Activated CD8-positive, alpha-beta memory T cell treated with anti-CD3 and anti-CD28 coated beads, Interleukin-2, amount 50 U/mL, for 48 hours (primary cell): ENCODE measurements at places on chromosomes 7 and 10.
A peak's percentile ranks its signal among the peaks of the same experiment; 100 is the strongest.

DNA sequence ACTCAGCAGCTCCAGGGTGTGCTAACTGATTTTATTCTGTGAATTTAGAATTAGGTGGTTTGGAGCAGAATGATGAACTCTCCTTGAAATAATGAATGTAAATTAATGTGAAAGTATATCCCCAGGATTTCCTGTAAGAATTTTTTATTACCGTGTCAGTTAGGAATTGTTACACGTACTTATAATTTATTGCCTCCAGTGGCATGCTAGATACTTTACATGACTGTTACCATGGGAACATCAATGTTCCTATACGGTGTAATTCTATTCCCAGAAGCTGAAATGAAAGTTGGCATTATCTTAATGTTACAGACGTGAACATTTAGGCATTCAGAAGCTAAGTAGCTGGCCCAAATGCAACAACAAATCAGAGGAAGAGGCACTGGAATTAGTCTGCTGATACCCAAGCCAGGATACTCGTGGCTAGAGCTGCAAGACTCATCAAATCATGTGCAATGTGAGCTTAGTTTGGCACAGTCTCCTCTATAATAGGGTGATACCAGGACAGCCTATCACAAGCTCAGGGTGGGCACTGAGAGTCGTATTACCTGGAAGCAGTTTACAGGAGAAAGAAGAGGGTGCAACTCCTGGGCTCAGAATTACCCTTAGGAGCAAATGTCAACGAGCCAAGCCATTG, 30.0 kb upstream of the PRKAR2B start:
- no peak for DNase-seq

GRCh38 chr10:104260775-104261115, 6.1 kb downstream of the GSTO1 start:
- no peak for DNase-seq

GRCh38 chr7:95602421-95602820, 6.1 kb upstream of the PDK4 start:
- no peak for DNase-seq

DNA sequence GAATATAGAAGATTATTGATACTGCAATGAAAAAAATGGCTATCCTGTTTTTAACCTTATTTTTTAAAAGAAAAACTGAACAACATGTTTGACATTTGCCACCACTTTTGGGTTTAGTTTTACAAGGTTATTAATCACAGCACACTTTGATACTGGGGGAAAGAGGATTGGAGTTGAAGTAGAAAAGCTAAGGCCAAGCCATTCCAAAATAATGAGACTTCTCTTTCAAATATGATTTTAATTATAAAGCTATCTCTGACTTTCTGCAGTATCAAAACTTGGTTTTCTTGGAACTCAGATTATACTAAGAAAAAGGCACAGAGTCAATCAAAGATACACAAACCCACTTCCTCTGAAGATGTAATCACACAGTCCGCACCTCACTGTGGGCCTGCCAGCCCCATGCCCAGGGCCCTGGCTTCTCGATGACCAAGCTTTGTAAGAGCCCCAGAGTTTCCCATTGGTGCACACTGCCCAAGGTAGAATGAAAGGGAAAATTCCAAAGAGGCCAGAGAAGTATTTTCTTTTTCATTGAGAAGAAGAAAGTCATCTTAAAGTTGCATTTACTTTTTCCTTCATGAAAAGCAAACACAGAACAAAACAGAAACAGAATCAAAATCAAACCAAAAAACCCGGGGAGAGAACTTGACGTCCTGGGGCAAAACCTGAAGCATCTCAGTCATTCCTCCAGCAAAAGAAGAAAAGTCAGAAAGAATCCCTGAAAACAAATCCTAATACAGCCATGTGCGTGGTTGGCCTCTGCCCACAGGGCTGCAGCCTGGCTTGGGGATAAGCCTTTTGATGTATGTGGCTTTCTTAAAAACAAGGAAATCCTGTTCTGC, 187.7 kb upstream of the KLF6 start:
- DNase-seq: no peak

GRCh38 chr7:20529260-20529659, 86.2 kb upstream of the ABCB5 start:
- no peak for DNase-seq

DNA sequence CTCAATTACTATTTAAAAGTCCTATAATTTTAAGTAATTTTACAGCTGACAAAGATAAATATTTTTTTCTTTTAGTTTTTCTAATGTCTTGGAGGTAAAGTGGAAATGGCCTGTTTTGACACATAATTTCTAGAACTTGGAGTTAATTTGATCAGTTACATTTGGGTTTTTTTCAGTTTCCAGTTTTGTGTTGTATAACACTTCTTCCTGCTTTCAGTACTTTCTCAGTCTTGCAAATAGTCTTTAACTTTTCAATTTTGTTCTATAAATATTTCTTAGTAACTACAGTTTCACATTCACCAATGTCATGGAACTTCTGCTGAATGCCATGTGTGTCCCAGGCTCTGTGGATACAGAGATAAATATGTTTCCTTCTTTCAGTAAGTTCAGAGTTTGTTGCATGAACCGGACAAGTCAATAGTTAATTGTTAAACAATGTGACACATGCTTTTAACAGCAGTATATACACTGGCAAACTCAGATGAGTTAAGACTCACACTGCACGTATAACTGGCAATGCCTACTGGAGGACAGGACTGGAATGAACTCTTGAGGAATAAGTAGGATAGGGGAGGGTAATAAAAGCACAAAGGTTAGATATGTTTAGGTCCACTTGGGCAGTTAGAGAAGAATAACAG, 4.6 kb downstream of the SHOC2 start:
- no peak for DNase-seq

DNA sequence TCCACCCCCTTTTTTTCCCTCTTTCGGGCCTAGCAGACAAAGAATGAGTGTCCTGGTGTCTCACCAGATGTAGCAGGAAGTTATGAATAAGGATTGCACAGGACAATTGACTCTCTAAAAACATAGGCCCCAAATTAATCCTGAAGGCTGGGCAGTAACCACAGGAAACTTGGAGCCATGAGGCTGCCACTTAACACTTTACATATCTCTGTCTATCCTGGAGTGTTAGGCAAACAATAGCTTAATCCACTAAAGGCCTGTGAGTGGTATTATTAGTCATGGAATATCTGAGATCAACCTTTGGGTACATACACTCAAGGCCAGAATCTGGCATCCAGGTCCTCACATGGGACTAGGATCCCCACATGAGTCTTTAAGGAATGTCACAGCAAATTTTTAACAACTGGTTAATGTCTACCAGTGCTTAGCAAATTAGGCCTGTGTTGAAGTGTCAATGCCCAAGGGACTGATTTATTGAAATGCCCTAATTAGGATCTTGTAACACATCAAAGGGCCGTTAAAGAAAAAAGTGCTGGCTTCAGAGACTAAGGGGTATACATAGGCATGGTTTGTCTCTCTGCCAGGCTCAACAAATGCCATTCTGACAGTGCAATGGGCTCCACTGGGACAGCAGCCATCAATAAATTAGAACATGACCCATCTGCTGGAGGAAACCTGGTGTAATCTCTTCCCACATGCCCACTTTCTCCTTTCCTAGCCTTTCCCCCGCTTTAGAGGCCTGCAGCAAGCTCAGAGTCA, 196.7 kb upstream of the TBX20 start:
- no peak for DNase-seq

- no peak for DNase-seq
Observed at GRCh38 chr7:107931740-107932515, 40.9 kb downstream of the DLD start.

DNA sequence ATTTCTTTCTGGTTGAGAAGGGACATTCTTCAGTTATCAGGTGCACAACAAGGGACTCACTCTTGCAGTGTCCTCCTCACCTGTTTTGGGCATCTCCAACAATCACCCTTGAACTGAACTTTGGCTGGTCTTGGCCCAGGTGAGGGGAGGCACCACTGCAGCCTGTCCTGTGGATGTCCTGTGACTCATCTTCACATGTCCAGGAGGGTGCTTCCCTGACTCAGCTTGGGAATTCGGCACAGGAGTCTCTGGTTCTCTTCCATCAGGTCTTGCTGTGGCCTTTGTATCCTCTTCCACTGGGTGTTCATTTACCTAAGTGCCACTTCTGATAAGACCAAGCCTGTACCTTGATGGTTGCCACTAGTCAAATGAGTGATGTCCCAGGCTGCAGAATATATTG, 196.7 kb upstream of the MKI67 start:
- no peak for DNase-seq

GRCh38 chr7:155763691-155764437, 48.4 kb downstream of the SHH start:
- peak; percentile 80 for DNase-seq

GRCh38 chr10:23696476-23696875, 257.6 kb downstream of the OTUD1 start:
- DNase-seq: no peak

- no peak for DNase-seq
Observed at GRCh38 chr7:18521945-18522566, 26.5 kb downstream of the HDAC9 start.

- DNase-seq: peak; percentile 36
Observed at GRCh38 chr10:124349231-124349995, 69.3 kb downstream of the OAT start.

DNA sequence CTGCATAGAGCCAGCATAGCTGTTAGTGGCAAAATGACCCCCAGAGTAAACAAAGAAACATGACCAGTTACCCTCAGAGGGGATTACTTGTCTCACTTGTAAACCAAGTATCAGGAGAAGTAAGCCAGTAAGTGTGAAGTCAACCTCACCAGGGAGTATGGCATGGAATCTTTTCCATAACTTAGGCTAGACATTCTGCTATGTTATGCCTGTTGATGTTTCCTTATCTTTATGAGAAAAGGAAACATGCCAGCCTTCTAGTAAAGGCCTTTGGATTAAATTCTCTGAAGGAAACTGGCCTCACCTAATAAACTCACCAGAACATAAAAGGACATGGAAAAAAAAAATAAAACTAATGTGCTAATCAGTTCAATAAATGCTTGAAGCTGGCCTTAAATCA, 87.7 kb downstream of the SEM1 start:
- DNase-seq: no peak

DNA sequence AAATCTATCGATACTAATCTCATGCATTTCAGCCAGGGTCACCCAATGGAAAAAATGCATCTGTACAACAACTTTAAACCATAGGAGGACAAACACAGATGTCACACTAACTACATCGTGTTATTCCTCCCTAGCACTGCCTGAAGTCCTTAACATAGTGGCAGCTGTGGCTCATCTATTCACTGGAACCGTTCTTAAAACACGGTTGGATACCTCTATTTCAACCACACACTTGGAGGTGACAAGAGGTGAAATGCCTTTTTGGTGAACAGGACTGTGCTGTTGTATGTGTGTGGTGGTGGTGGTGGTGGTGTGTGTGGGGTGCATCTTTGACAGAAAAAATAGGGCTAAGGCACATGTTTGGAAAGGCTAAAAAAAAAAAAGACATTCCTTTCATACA, 93.1 kb downstream of the NRP1 start:
- no peak for DNase-seq

DNA sequence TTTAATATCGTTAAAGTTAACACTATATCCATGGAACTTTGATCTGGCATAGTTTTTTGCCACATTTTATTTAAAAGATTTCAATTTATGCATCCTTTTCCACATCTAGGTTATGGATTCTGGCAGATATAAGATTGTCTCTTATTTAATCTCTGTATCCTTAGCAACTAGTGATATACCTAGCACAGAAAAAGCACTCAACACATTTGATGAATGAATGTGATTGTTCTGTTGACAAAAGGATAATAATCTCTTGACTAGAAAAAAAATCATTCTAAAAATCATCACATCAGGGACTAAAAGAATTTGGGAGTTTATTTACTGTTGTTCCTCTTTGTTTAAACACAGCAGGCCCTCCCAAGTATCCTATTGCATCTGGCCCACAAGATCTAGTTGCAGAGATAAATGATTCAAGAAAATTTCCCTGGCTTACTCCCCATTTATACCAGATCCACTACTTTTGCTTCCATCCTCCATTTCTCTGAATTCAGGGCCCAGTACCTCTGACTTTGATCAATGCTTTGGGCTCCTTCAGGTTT, 84.0 kb upstream of the C1GALT1 start:
- DNase-seq: no peak

- no peak for DNase-seq
Observed at GRCh38 chr7:124881981-124882380, 47.6 kb downstream of the POT1 start.

DNA sequence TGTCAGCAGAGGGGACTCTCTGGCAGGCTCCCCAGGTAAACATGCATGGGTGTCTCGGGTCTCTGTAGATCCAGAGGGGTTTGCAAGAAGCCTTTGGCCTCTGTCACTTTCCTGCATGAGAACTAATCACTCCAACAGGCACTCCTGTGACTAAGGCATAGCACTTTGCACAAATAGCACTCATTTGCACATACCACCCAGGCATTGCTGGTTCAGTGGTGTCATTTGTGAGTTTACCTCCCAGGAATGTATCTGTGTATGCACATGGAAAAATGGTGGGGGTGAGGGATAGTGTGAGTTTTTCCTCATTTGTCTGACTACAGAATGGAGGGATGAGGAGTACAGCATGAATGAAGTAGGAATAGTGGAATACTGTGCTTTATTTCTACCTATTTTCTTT, 39.5 kb downstream of the CNNM1 start:
- DNase-seq: no peak

- DNase-seq: peak; percentile 76
Observed at GRCh38 chr7:12210179-12211053, 678 bp upstream of the TMEM106B start.

DNA sequence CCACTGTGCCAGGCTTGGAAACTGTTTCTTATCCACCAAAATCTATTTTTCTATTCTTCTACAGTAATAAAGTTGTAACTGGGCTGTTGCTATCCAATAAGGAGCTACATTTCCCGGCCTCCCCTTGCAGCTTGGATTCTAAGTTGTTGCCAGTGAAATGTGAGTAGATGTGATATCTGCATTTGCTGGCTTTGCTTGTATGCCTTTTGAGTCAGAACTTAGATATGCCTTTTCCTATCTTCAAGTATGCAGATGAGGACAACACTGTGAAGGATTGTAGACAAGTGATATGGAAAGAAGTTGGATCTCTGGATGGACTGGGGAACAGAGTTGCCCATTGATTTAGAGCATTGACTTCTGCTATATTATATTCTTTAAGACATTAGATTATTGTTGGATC, 236.9 kb downstream of the REEP3 start:
- DNase-seq: no peak

- peak; percentile 73 for DNase-seq
Observed at GRCh38 chr7:151087245-151088018, 1.2 kb downstream of the AGAP3 start.

GRCh38 chr7:63072806-63073205, 925.8 kb upstream of the ZNF722 start:
- no peak for DNase-seq

GRCh38 chr10:72081772-72082590, 6.4 kb downstream of the SPOCK2 start:
- DNase-seq: no peak

DNA sequence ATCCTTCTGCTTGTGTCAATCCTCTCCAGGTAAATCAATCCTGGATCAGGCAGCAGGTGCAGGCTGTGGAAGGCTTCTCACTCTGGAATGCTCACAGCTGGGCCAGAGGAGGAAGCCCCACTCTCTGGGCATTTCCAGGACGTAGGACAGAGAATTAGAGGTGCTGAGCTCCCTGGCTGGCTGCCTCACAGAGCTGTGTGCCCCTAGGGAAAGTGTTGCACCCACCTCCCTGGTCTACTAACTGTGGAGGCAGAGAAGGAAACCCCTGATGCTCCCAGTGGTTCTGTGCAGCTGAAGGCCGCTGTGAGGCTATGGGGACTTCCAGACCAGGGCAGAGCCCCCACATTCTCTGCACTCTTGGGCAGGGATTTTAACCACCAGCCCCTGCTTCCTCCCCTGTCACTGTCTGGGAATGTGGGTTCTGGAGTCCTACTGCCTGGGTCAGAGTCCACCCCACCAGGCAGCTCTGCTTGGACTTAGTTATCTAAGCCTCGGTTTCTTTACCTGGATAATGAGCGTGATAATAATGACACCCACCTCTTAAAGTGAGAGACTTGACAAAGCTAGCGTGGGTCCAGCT, 73.5 kb upstream of the EEPD1 start:
- DNase-seq: no peak
